ENCODE measurements at places on chromosomes 13 and 19.

GRCh38 chr13:29129616-29130015, 309.5 kb downstream of the MTUS2 start:
- no peak for DNase-seq

DNA sequence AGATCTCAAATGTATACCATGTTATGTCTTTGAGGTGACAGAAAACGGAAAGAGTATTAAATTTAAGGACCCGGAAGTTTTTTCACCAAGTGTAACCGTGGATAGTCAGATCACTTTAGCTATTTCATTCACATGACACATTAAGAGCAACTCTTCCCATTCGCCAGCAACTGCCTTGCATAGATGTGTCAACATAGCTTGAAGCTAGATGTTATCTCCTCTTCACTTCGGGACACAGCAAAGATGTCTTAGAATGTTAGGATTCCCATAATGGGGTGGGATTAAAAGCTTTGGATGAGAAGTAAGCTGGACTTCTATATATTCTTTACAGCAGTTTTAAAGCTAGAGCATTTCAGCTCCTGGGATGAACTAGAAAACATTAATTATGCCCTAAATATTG, 1135.9 kb upstream of the PCDH20 start:
- no peak for DNase-seq

DNA sequence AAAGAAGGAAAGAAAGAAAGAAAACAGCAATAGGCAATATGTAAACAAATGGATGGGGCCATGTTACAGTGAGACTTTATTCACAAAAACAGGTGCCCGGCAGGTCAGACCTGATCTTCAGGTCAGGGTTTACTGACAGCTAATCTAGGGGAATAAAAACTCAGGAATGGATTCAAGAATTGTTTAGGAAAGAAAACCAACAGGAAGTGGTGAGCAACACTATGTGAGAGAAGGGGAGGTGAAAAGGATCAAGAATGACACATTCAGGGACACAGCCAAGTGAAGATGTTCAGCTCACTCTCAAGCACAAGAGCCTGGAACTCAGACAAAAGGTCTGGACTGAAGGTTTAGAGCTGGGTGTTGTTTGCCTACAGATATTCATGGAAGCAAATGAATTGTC, 244.5 kb downstream of the EFNB2 start:
- DNase-seq, result no peak

DNA sequence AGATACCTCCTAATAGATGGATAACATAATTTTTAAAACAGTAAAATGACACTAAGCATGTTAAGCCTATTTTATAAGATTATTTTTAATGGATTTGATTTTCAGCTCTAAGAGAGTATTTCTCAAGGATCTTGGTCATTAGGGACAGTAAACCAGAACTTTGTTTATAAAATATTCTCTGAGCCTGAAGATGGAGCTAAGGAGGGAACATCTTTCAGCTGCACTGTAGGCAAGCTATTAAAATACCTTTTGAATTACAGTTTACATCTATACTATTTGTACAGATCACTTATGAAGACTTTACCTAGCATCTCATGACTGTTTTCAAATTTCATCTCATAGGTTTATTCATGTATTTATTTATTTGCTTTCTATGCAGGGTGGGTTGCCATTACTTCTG, 345.3 kb downstream of the MYO16 start:
- DNase-seq, result no peak

DNA sequence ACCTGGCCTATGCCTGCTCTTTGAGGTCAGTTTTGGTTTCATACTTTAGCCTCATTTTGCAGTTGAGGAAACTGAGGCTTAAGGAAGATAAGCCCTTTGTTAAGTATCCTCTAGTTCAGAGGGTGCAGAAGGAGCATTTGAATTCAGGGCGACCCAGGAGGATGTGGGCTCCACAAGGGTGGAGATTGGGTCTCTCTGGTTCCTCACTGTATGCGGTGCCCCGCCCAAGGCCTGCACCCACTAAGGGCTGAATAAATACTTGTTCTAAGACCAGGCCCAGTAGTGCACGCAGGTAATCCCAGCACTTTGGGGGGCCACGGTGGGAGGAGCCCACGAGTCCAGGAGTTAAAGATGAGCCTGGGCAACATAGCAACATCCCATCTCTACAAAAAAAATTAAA, 768 bp upstream of the SLC44A2 start:
- no peak for DNase-seq

GRCh38 chr13:77696006-77696878, 1.2 kb upstream of the SLAIN1 start:
- peak; percentile 20 for DNase-seq

DNA sequence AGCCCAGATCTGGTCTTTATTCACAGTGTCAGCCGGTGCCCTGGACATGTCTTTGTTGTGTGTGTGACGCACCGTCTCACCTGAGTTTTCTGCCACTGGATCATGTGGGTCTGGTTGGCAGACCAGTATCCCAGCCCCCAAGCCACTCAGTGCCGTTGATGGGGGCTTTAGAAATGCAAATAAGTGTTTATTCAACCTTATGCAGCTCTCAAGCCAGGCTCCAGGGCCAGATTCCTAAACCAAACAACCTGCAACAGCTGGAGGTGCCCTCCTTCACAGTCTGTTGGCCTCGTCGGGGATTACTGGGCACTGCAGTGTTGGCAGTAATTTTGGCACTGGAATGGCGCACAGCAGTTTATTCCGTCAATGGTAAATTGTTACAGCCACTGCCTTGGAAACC, 21.6 kb downstream of the FAM124A start:
- DNase-seq, result peak; percentile 20

DNA sequence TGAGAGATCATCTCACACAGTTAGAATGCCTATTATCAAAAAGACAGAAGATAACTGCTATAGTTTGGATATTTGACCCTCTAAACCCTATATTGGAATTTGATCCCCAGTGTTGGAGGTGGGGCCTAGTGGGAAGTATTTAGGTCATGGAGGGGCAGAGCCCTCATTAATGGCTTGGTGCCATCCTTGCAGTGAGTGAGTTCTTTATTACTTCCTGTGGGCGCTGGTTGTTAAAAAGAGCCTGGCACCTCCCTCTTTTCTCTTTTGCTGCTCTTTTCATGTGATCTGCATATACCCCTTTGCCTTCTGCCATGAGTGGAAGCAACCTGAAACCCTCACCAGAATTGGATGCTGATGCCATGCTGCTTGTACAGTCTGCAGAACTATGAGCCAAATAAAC, 66.8 kb downstream of the TDRD3 start:
- DNase-seq, result no peak

DNA sequence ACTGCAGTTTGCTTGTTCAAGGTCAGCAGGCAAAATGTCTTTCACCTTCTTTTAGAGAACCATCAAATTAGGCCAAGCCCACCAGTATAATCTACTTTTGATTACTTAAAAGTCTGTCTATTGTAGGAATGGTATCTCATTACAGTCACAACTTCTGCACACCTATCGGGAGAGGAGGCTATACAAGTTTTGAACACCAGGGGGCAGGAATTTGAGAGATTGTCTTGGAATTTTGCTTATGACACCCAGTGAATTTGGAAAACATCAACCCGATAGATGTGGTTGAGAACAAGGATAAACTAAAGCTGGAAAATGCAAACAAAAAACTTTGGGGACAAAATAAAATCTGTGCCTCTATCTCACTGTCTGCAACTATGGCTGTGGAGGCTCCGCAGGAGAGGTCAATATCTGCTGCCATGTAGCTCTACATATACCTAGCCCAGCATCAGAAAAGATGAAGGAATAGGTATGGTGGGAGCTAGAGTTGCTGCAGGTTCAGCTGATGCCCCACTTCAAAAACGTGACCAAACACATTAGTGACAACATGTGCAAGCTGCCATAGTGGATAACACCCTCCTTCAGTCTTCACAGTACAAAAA, 1299.2 kb upstream of the SPRY2 start:
- peak; percentile 8 for DNase-seq

GRCh38 chr13:114146629-114147028, 14.2 kb upstream of the RASA3 start:
- no peak for DNase-seq

GRCh38 chr13:46831588-46832194, 34.7 kb upstream of the ESD start:
- DNase-seq, result peak; percentile 13

DNA sequence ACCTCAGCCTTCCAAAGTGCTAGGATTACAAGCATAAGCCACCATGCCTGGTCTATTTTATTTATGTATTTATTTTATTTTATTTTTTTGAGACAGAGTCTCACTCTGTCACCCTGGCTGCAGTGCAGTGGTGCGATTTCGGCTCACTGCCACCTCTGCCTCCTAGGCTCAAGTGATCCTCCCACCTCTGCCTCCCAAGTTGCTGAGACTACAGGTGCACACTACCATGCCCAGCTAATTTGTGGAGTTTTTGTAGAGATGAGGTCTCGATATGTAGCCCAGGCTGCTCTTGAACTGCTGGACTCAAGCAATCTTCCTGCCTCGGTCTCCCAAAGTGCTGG, 10.3 kb upstream of the ADGRE5 start:
- no peak for DNase-seq

DNA sequence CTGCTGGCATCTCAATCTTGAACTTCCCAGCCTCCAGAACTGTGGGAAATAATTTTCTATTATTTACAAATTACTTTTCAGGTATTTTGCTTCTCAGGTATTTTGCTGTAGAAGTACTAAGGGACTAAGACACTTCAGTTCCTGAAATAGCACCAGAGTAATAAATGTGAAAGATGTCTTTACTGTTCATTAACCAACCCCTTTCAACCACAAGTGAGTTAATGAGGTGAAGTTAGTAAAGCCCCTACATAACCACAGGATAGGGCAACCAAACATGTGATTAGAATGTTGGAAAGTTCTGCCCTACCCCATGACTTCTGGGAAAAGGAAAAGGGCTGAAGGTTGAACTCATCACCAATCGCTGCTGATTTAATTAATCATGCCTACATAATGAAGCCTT, 2.7 kb upstream of the ZNF345 start:
- no peak for DNase-seq

DNA sequence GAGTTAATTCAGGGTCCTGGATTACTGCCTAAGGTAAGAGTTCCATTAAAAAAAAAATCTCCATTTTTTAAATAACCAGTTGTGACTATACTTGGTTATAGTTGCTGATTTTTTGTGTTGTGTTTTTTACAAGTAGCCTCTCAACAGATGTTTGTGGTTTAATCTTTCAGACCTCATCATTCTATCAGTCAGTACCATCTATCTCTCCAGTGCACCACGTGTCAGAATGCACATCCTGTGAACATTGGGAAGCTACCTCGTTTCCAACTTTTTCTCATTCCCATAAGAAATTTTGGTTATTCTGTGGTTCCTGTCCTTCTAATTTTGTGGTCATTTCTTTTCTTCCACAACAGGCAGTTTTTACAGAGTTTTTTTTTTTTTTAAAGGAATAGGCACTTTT, 39.2 kb downstream of the WDFY2 start:
- DNase-seq, result no peak

DNA sequence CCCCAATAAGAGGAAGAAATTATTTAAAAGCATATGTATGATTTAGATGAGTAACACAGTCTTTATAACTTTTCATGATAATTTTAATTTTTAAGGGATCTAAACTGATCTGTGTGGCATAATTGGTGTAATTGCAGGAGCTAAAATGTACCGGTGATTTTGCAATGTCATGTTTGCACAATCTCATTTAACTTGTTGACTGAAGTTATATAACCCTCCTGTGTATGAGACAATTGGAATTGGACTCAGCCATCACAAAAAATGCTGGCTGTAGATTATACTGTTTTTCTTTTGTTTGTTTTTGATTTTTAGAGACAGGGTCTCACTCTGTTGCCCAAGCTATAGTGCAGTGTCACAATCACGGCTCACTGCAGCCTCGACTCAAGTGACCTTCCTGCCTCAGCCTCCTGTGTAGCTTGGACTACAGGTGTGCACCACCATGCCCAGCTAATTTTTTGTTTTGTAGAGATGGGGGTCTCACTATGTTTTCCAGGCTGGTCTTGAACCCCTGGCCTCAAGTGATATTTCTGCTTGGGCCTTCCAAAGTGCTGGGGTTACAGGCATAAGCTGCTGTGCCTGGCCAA, 26.1 kb downstream of the FGF9 start:
- no peak for DNase-seq

DNA sequence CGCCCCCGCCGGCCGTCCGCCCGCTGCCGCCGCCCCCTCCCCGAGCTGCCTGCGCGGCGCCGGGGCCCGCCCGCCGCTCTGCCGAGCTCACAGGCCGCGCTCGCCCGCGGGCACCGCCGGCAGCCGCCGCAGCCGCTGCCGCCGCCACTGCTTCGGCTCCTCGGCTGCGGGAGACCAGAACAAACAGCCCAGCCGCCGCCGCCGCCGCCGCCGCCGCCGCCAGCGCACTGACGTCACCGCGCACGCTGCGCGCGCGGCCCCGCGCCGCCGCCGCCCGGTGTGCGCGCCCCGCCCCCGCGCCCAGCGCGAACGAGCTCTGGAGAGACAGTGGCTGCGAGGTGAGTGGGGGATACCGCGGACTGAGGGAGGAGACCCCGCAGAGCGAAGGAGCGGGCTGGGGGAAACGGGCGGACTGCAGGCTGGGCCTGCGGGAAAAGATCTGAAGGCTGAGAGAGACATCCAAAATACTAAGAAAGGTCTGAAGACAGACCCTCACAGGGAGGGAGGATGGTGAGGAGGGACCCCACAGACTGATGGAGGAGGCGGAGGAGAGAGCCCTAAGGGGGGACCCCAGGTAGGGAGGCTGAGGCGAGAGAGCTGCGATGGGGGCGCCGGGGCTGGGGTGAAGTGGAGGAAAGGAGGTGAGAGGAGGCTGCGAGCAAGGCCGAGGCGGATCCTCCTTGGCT, at the start of gene BRD4:
Gene BRD4 (minus strand): TSS at position 229 of the 686 bp plus-strand sequence. CDS start 59,440 bp downstream, outside the sequence.
- DNase-seq, result peak; percentile 57

DNA sequence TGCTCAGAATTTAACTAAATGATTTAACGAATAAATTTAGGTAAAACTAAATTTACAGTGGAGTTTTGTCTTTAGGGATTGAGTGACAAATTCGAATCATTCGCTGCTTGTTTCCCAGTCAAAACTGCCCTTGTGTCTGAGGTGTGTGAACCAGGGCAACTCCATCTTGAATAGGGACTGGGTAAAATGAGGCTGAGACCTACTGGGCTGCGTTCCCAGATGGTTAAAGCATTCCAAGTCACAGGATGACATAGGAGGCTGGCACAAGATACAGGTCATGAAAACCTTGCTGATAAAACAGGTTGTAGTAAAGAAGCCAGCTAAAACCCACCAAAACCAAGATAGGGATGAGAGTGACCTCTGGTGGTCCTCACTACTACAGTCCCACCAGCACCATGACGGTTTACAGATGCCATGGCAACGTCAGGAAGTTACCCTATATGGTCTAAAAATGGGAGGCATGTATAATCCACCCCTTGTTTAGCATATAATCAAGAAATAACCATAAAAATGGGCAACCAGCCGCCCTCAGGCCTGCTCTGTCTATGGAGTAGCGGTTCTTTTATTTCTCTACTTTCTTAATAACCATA, 10.2 kb upstream of the ANKRD10 start:
- DNase-seq, result peak; percentile 14

All from NCI-H1092 treated with DMSO at 0.1 percent for 48 hours (cell line).